T-helper 17 cell (primary cell): ENCODE measurements at places on chromosomes 1 and 21.

DNA sequence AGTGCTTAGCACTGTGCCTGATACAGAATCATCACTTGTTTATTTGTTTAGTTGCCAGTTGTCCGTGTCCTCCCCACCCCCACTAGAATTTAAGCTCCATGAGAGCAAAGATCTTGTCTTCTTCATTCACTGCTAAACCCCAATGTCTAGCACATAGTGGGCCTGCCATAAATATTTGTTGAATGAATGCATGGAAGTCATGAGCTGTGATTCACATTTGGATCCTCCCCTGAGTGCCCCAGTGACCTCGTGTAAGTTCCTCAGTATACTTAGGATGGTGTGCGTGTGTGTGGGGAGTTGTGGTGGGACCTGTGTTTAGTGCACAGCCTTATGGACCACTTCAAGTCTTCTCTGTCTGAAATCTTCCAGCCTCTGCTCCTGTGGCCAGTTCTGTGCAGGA is 23.1 kb downstream of the IER5 start:
- H3K27me3 ChIP-seq = peaks cover 12% of the 10 kb centered on the region
- no peak overlapping the region for H3K4me3 ChIP-seq
- no peak for DNase-seq
- peaks cover 2% of the 10 kb centered on the region for H3K36me3 ChIP-seq
- H3K4me1 ChIP-seq = peaks cover 12% of the 10 kb centered on the region
- H3K27ac ChIP-seq = no peak overlapping the region

DNA sequence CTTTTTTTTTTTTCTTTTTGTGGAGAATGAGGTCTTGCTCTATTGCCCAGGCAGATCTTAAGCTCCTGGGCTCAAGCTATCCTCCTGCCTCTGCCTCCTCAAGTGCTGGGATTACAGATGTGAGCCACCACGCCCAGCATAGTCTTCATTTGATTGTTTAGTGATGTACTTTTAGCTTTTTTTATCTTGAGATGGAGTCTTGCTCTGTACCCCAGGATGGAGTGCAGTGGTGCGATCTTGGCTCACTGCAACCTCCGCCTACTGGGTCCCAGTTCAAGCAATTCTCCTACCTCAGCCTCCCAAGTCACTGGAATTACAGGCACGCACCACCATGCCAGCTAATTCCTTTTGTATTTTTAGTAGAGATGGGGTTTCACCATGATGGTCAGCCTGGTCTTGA is 24.0 kb upstream of the LRRC3 start:
- no peaks in the 10 kb centered on the region for H3K4me1 ChIP-seq
- H3K4me3 ChIP-seq = no peak overlapping the region
- H3K27me3 ChIP-seq = no peaks in the 10 kb centered on the region
- no peak overlapping the region for H3K27ac ChIP-seq

DNA sequence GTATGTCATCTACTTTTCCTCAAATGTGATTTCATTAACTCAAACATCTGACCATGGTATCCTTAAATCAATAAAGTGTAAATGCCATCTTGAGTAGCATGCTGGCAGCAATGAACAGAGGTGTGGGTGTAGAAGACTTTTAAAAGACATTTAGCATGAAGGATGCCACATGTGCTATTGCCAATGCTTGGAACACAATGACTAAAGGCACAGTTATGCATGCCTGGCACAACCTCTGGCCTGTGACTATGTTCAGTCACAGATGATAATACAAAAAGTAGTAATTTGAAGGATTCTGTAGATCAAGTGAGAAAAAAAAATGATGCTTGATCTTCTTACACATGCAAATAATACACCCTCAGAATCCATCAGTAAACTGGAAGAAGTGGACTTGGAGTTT is 938.9 kb upstream of the ADGRL4 start:
- H3K4me1 ChIP-seq = no peaks in the 10 kb centered on the region
- no peak for DNase-seq
- H3K27me3 ChIP-seq = no peaks in the 10 kb centered on the region
- H3K27ac ChIP-seq = no peak overlapping the region
- H3K36me3 ChIP-seq = no peaks in the 10 kb centered on the region

DNA sequence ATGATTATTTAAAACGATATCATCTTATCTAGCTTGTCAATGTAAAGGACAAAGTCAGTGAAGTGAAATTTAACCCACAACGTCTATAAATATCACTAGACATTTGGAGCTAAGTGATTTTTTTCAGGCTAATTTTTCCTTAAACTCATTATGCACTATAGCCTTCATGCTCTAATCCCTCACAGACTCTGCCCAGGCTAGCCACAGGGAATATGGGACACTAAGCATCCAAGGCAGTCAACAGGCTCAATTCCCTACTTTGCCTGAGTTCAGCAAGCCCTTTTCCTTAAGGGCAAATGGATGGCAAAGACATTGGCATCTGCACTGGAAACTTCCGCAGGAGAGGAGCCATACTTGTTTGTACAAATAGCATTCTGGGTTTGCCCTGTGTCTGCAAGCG is 577.0 kb downstream of the LMO4 start:
- H3K27ac ChIP-seq = no peak overlapping the region
- H3K27me3 ChIP-seq = peaks cover 26% of the 10 kb centered on the region

- peaks cover 83% of the 10 kb centered on the region for H3K27me3 ChIP-seq
- peaks cover 35% of the 10 kb centered on the region for H3K4me1 ChIP-seq
- no peak overlapping the region for H3K27ac ChIP-seq
- H3K36me3 ChIP-seq = peaks cover 22% of the 10 kb centered on the region
- DNase-seq = no peak
- peak overlapping the region; percentile 86 for H3K4me3 ChIP-seq
Measured at GRCh38 chr1:50419192-50419906, 3.9 kb downstream of the DMRTA2 start.

GRCh38 chr1:41393716-41394368 is 32.6 kb downstream of the FOXO6 start:
- peaks cover 64% of the 10 kb centered on the region for H3K27me3 ChIP-seq
- H3K27ac ChIP-seq = no peak overlapping the region
- peaks cover 4% of the 10 kb centered on the region for H3K4me1 ChIP-seq
- H3K36me3 ChIP-seq = peaks cover 6% of the 10 kb centered on the region
- H3K4me3 ChIP-seq = no peak overlapping the region
- DNase-seq = no peak

GRCh38 chr1:153550827-153551500 is 1.9 kb upstream of the S100A3 start:
- H3K36me3 ChIP-seq = no peaks in the 10 kb centered on the region
- H3K27ac ChIP-seq = no peak overlapping the region
- peaks cover 19% of the 10 kb centered on the region for H3K4me1 ChIP-seq
- no peak for DNase-seq
- no peak overlapping the region for H3K4me3 ChIP-seq

- no peak overlapping the region for H3K4me3 ChIP-seq
- no peak overlapping the region for H3K27ac ChIP-seq
- peaks cover 39% of the 10 kb centered on the region for H3K27me3 ChIP-seq
- peaks cover 4% of the 10 kb centered on the region for H3K4me1 ChIP-seq
- H3K36me3 ChIP-seq = peaks cover 3% of the 10 kb centered on the region
Measured at GRCh38 chr1:41313661-41314131, 47.5 kb upstream of the FOXO6 start.

DNA sequence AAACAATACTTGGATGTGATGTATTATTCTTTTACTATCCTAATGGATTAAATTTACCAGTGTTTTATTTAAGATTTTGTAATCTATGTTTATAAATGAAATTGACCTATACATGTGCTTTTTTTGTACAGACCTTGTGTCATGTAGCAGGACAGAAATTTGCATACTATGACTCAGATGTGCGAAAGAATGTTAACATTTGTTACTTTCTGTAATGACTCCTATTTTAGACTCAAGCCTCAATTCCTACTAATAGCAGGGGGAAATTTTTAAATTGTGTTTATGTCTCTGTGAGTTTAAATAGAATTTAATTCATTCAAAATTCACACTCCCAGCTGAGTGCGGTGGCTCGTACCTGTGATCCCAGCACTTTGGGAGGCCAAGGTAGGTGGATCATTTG is 21.8 kb upstream of the RIMKLA start:
- peaks cover 23% of the 10 kb centered on the region for H3K27me3 ChIP-seq
- H3K4me1 ChIP-seq = no peaks in the 10 kb centered on the region
- no peaks in the 10 kb centered on the region for H3K36me3 ChIP-seq
- DNase-seq = no peak

GRCh38 chr1:23343221-23344110 is 618 bp downstream of the HNRNPR start:
- H3K4me1 ChIP-seq = peaks cover 46% of the 10 kb centered on the region
- no peak for DNase-seq
- H3K27ac ChIP-seq = peak overlapping the region; percentile 94

- no peak overlapping the region for H3K4me3 ChIP-seq
- peaks cover 37% of the 10 kb centered on the region for H3K27me3 ChIP-seq
- H3K36me3 ChIP-seq = no peaks in the 10 kb centered on the region
Measured at GRCh38 chr21:38468989-38469388, 29.3 kb downstream of the ERG start.

- H3K36me3 ChIP-seq = peaks cover 2% of the 10 kb centered on the region
- DNase-seq = no peak
- H3K4me3 ChIP-seq = no peak overlapping the region
- H3K27ac ChIP-seq = no peak overlapping the region
- peaks cover 6% of the 10 kb centered on the region for H3K27me3 ChIP-seq
Measured at GRCh38 chr1:59767119-59767518, 47.6 kb upstream of the HOOK1 start.

DNA sequence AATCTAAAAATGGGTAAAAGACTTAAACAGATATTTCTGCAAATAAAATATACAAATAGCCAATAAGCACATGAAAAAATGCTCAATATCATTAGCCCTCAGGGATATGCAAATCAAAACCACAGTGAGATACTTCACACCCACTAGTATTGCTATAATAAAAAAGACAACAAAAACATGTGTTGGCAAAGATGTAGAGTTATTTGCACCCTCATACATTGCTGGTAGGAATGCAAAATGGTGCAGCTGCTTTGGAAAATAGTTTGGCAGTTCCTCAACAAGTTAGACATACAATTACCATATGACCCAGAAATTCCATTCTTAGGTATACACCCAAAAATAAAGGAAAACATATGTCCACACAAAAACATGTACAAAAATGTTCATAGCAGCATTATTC is 30.2 kb downstream of the ZZZ3 start:
- H3K36me3 ChIP-seq = peaks cover 3% of the 10 kb centered on the region
- DNase-seq = no peak
- H3K27ac ChIP-seq = no peak overlapping the region
- H3K4me1 ChIP-seq = peaks cover 11% of the 10 kb centered on the region
